ENCODE measurements at places on chromosomes 4 and X.

GRCh38 chr4:182906786-182907185, 10.4 kb downstream of the DCTD start:
- no peak for DNase-seq

DNA sequence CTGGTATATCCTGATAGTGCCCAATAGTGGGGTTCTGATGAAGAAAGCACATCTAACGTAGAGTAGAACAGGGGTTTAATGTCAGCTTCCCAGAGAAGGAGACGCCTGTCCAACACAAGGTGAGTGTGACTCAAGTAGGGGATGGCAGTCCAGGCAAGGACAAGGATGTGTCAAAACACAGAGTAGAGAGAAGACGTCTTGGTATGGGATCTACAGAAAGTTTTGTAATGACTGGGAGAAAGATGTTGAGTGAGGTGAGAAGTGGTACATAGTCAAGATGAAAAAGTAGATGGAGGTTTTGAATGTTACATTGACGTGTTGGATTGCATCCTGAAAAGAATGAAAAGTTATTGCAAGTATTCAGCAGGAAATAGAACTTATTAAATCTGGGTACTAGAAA, 124.4 kb downstream of the TMA16 start:
- DNase-seq, result no peak

DNA sequence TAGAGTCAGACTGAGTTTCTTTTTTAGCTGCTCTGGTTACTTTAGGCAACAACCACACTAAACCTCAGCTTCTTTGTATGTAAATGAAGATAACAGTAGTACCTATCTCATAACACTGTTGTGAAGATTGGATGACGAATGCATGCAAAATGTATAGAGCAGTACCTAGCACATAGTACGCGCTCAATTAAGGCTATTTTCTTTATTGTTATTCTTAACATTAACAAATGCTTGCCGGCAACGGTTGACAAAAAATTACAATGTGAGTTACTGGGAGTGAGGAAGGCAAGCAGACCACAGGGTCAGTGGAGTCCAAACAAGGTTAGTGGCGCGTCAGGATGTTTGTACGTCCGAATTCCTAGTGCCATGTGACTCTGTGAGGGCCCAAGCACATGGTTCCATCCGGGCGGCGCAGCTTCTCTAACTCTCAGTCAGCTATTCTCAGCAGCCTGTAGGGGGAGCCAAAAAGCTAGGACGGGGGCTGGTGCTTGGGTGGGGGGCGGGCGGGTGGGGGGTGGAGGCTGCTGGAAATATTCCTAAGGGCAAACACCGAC, 821 bp upstream of the NALF2 start:
- DNase-seq, result no peak

DNA sequence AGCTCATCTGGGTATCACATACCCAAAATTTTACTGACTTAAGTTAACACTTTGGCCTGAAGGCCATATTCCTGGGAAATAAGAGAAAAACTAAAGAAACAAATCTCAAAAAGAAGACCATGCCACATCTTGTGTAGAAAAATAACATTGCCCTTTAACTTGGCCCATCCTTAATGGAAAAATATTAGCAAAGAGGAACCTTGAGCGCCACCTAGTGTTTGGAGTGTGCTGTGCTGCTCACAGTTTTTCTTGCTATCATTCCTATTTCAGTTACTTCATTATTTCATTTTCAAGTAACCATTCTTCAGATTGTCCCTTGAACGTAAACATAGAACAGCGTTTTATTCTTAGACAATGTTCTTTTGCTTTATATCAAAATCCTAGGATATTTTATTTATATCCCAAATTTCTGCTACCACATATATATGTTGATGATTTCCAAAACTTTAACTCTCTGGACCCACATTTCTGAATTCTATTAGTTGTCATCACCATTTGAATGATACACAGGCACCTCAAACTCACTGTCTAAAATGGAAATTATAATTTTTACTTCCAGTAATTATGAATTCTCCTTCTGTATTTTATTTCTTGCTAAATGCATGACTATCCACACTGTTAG, 999.0 kb upstream of the ADGRL3 start:
- DNase-seq, result peak; percentile 38

DNA sequence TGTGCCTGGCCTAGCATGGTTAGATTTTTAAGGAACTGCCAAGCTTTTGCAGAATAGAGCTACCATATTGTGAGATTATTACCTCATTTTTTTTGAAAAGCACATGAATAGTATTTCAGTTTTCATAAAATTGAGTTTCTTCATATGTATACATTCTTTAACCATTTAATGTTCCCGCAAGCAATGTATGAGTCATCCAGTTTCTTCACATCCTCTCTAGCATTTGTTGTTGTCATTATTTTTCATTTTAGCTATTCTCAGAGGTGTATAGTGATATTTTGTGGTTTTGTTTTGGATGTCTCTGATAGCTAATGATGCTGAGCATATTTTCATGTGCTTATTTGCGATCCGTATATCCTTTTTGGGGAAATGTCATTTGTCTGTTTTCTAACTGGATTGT, 74.9 kb downstream of the GLUD2 start:
- DNase-seq, result no peak

DNA sequence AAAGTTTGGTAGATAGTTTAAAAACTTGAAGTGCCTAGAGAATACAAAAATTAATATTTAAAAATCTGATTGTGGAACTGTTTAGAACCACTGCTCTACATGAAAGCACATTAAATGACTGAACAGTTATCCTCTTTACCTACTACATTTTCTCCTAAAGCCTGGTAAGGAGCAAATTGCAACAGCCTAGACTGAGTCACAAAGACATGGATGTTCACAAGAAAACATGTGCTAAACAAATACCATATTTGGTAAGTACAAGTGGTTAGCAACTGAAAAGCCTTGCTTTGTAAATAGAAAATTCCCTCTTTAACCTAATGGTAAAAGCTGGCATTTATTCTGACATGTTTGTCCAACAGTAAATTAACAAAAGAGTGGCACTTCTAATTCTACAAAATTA, 203.1 kb downstream of the FBXO8 start:
- DNase-seq, result no peak

GRCh38 chrX:68693481-68694434, 46.3 kb downstream of the STARD8 start:
- DNase-seq, result peak; percentile 51
